Stimulated activated CD8-positive, alpha-beta memory T cell treated with anti-CD3 and anti-CD28 coated beads, Interleukin-2, amount 100 ng/mL, for 1 hour (primary cell): ENCODE measurements at places on chromosomes 6 and 20.

GRCh38 chr20:60063048-60063451, 104.8 kb downstream of the CDH26 start:
- no peak for DNase-seq

GRCh38 chr6:6857528-6857927, 250.2 kb upstream of the RREB1 start:
- no peak for DNase-seq

- no peak for DNase-seq
Observed at GRCh38 chr6:136795386-136795785, 3.1 kb upstream of the MAP3K5 start.

DNA sequence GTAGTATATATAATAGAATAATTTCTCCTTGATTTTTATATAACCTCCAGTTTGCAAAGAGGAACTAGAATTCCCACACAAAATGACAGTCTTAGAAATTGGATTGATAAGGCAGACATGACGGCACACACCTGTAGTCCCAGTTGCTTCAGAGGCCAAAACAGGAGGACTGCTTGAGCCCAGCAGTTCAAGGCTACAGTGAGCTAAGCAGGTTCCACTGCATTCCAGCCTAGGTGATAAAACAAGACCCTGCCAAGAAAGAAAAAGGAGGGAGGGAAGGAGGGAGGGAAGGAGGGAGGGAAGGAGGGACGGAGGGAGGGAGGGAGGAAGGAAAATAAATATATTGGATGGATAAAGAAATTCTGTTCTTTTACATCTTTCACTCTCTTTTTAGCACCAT, 77.6 kb upstream of the SASH1 start:
- DNase-seq = no peak

GRCh38 chr20:3889489-3890397, 556 bp downstream of the PANK2 start:
- no peak for DNase-seq

GRCh38 chr6:2687456-2687855, 63.3 kb downstream of the MYLK4 start:
- no peak for DNase-seq

GRCh38 chr20:40955326-40955725, 73.3 kb upstream of the TOP1 start:
- DNase-seq = no peak

DNA sequence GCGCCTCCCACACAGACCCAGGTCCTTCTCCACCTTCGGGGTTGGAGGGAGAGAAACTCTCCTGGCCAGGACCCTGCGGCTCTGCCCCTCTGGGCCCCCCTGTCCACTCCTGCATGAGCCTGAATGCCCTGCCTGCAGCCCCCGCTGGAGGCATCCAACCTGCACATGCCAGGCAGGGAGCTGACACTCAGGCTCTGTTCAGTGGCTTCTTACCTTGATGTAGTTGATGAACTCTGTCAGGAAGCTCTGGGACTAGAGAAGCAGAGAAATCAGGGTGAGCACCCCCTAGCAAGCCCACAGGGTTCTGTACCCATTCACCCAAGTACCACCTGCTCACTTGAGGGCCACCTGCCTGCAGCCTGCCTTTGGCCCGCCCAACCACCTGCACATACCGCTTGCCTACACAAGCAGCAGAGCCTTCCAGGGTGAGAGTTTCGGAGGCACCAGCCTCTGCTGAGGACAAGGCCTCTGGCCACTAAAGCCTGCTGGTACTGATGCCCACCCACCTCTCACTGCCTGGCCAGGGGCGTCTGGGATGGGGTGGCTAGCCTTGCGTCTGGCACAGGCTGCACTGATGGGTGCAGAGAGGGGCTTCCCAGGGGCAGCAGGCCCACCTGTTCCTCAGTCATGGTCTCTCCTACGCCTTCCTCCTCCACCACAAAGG, 9.7 kb downstream of the DDRGK1 start:
- no peak for DNase-seq

DNA sequence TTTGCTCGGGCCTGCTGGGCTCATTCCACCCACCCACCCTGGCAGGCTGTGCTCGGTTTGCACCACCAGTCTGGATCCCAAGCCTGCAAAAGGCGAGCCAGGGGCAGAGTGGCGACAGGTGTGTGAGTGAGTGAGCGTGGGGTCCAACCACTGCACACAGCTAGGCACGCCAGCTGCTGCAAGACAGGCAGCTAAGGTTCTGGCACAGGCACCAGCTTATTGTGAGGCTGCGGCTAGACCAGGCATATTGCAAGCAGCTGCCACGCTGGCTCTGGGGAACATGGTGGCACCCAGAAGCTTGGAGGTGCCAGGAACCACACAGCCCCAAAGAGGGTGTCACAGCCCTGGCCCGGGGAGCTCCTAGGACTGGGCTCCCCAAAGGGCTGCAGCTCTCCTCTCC, 205.1 kb downstream of the ANKRD60 start:
- no peak for DNase-seq

- peak; percentile 71 for DNase-seq
Observed at GRCh38 chr6:32413427-32414047, 6.6 kb upstream of the BTNL2 start.
